ENCODE measurements at places on chromosomes 1 and 21.

- no peak for DNase-seq
Observed at GRCh38 chr1:230957580-230957989, 21.1 kb downstream of the TTC13 start.

DNA sequence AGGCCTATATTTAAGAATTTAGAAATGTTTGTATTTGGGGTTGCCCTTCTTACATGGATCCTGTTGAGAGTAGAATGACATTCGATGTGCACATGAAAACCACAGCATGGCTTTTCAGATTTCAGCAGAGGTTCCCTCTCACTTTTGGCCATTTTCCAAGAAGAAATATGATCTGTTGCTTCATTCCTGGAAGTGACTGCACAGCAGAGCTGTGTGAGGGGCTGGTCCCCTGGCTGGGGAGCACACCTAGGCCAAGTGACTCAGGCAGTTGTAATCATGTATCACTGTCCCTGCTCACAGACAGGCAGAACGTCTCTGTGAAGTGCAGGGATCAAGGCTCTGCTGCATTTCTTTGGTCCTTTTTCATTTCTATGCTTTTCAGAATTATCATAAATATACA lies 32.3 kb downstream of the AGT start:
- no peak for DNase-seq

DNA sequence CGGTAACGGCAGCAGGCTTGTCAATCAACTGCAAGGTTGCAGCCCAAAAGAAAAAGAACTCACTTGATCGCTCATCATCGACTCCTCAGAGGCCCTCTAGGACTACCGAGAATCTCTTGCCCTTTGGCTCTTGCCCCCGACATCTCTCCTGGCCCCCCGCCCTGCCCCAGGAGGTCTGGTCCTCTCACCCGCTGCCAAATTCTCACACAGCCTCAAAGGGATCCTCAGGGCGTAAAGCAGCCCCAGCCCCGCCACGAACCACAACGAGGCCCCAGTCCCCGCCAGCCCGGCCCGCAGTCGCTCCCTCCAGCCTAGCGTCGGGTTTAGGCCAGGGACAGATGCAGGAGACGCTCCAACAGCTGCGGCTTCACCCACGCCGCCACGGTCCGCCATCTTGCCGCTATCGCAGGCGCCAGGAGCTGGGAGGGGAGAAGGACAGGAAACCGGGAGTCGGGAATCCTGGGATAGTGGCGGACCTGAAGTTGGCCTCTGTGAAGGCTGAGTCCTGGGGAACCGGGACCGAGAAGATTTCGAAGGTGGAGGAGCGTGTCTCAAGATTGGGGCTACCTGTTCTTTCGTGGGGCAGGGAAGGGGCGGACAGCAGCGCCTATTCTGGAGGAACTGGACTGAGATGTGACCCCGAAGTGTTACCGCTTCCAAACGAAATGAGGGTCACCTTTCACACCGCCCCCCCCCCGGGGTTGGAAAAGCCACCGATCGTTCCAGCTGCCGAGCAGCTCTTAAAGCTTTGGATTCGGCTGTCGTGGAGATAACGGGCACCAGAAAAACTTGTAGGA lies at the start of gene ST7L:
ST7L (minus strand) TSS at position 421 of the 797 bp plus-strand sequence; CDS start at position 393, 28 bp downstream.
- peak; percentile 49 for DNase-seq

GRCh38 chr1:160860840-160861505 lies 1.7 kb downstream of the CD244 start:
- DNase-seq = no peak

DNA sequence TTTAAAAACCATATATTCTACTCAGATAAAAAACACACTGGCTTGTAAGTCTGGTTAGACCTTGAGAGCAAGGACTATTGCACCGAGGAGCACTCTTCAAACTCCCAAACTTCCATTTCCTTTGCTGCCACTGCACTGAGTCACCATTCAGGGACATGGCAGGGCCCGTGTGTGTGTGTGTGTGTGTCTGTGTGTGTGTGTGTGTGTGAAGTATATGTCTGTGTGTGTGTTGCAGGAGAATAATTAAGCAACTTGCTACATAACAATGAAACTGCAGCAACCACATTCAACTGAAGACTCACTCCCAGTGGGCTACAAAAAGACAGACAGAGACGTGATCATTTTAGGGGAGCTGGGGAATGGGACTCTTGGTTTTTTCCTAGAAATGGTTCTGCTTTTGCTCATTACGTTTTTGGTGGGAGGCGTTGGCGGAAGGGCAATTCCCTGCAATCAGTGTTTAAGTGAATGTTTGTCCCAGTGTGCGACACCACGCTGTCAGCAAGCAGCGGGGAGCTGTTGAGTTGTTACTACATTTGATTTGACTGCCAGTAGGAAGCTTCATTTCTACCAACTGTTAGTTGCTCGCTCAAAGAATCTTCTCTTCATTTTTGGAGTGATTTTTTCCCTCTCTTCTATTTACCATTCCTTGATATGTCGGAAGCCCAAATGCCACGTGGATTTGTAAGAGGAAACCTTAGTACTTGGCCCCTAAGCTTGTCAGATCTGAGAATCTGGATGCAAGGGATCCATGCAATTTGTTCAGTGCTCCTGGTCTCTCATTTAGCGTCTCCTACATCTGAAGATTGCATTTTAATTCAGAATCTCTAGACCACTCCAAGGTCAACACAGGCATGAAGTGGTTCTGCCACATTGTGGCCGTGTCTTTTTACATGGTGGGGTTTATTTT lies 36.1 kb downstream of the ESRRG start:
- DNase-seq = no peak

GRCh38 chr1:206559672-206559995 lies 52.3 kb downstream of the RASSF5 start:
- DNase-seq = peak; percentile 68

DNA sequence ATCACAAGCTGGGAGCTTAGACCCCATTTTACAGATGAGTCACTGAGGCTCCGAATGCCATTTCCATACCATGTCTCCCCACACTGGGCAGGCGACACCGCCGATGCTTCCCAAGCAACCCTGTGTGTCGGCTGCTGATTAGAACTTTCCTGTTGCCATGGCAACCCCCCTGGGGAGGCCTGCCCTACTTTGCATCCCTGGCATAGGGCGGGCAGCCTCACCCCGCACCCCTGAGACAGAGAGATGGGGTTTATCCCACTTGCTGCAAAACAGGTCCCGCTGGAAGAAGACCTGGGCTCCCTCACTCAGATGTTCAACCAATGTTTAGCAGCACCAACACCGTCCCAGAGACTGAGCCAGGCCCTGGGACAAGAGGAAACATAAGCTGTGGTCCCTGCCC lies 81.5 kb downstream of the CAMK2N1 start:
- DNase-seq = no peak

- no peak for DNase-seq
Observed at GRCh38 chr1:30762152-30762929, 4.8 kb upstream of the LAPTM5 start.
